Stimulated activated CD4-positive, alpha-beta T cell treated with anti-CD3 and anti-CD28 coated beads, Interleukin-15, amount 100 ng/mL, for 48 hours (primary cell): ENCODE measurements at places on chromosomes 5 and 9.

DNA sequence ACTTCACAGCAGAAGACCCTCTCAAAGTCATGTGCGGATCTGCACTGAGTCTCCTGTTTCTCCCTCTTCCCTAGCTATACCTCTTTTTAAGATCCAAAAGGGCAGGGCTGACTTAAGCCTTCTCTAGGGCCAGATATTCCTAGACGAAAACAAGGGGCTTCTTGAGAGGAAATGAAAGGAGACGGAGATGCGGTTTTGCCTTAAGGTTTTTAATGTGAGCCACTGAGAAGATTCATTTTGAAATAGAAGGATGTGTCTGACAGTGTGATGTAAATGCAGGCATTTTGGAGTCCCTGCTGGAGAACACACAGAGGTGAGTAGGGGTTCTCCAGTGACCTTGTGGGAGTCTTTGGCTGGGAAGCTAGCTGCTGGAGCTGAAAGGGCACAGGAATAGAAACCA, 15.6 kb upstream of the IL12B start:
- no peak for DNase-seq

- no peak for DNase-seq
These were observed 174.3 kb downstream of the PRR16 start for GRCh38 chr5:120638449-120638848.

DNA sequence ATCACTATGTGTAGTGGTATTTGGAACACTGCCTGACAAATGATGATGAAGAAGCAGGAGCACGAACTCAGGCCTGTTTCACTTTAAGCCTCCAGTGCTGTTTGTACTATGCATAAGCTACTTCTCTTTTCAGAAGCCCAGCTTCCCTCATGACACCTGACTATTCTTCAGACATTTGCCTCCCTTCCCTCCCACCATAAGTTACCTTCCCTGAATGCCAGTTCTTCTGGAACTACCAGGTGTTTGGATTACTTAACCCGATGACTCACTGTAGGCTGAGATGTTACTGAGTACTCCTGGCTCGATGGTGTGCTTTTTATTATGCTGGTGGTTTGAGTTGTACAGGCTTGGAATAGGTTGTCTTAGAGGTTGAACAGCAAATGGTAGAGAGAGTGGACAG, 180.0 kb downstream of the SPATA31D1 start:
- DNase-seq: no peak

- no peak for DNase-seq
These were observed 254.6 kb downstream of the ASTN2 start for GRCh38 chr9:117160254-117160653.

GRCh38 chr9:89743573-89744254, 138.9 kb downstream of the GADD45G start:
- DNase-seq: no peak

DNA sequence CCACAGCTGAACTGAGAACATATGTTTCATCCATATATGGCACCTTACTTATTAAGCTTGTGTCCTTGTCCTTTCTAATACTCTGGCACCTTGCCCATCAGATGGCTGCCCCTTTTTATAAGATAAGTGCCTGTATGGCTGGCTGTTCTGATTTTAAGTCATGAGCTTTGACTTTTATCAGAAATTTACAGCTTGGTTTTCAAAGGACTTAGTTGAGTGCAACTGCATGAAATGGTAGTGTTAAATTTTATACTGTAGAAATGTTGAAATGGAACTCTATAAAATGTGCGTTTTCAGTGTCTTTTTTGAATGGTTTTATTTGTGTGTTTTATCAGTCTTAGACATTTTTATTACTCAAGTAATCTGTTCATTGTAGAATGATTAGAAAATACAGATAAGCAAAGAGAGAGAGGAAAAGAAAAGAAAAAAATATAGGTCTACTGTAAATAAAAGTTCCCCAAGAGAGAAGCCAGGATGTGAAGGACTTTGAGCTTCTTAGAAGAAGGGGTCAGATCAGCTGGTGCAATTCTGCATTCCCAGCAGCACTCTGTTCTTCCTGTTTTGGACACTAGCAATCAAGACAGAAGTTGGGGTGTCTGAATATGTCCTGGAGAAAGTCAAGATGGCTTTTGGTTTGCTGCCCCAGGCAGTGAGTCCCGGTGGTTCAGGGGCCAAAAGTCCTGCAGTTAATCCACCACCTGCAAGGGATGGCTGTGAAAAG, 38.9 kb downstream of the ARHGAP26 start:
- no peak for DNase-seq

- no peak for DNase-seq
These were observed 45.0 kb upstream of the IPPK start for GRCh38 chr9:92714787-92715487.

GRCh38 chr9:121963528-121963995, 129.5 kb downstream of the TTLL11 start:
- no peak for DNase-seq

- no peak for DNase-seq
These were observed 16.3 kb downstream of the MAPKAP1 start for GRCh38 chr9:125690679-125691078.

- DNase-seq: no peak
These were observed 48.2 kb upstream of the PRDM9 start for GRCh38 chr5:23459214-23459613.

DNA sequence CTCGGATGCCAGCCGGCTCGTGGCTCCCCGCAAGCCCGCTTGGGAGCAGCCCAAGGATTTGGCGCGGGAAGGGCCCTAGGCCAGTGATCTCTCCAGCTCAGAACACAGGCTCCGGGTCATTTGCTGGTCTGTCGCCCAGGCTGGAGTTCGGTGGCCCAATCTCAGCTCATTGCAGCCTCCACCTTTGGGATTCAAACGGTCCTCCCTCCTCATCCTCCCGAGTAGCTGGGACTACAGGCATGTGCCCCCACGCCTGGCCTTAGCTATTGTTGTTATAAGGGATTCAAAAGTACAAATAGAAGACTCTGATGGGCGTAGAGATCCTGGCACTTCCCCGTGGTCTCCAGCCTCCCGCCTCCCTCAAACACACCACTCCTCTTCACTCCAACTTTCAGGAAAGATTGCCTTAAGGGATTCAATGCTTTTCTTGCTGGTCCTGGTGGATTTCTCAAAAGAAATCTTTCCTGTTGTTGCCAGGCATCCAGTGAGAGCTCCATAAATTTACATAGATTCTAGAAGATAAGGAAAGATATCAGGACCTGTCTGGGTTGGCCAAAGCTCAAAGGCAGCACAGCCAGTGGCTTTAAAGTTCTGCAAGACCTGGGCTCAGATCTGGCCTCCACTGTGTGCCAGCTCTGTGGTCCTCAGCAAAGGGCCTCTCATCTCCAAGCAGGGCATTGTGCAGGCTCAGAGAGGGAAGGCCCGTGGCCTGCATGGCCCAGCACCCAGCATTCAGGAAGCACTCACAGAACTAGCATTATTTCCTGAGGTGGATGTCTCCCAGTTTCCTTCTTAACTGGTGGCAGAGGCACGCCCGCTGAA, 1.0 kb downstream of the AIF1L start:
- DNase-seq: no peak

DNA sequence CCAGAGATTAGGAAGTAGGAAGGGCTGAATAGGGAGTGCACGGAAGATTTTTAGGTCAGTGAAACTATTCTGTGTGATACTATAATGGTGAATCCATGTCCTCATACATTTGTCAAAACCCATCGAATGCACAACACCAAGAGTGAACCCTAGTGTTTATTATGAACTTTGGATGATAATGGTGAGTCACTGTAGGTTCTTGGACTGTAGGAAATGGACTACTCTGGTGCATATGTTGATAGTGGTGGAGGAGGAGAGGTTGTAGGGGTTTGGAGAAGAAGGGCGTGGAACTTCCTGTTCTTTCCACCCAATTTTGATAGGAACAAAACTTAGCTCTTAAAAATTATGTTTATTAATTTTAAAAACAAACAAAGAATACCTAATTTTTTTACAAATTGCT, 14.3 kb downstream of the CTSL start:
- no peak for DNase-seq

GRCh38 chr5:126499853-126500342, 76.7 kb downstream of the GRAMD2B start:
- no peak for DNase-seq

GRCh38 chr5:12662545-12663314, 758.5 kb upstream of the CTNND2 start:
- no peak for DNase-seq

GRCh38 chr5:90221951-90222350, 187.6 kb downstream of the CETN3 start:
- DNase-seq: no peak

DNA sequence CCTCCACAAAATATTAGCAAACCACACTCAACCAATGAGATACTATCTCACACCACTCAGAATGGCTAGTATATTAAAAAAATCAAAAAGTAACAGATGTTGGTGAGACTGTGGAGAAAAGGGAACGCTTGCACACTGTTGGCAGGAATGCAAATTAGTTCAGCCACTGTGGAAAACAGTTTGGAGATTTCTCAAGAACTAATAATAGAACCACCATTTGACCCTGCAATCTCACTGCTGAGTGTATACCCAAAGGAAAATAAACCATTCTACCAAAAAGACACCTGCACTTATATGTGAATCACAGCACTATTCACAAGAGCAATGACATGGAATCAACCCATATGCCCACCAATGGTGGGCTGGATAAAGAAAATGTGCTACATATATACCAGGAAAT, 393.5 kb downstream of the PDE4D start:
- DNase-seq: no peak

GRCh38 chr5:7882926-7883325, 14.0 kb downstream of the MTRR start:
- no peak for DNase-seq

GRCh38 chr5:145465474-145466263, 369.5 kb downstream of the PRELID2 start:
- DNase-seq: no peak

- no peak for DNase-seq
These were observed 179.0 kb upstream of the TNC start for GRCh38 chr9:115296831-115297565.

GRCh38 chr9:107487521-107488374, 1.8 kb downstream of the KLF4 start:
- no peak for DNase-seq

DNA sequence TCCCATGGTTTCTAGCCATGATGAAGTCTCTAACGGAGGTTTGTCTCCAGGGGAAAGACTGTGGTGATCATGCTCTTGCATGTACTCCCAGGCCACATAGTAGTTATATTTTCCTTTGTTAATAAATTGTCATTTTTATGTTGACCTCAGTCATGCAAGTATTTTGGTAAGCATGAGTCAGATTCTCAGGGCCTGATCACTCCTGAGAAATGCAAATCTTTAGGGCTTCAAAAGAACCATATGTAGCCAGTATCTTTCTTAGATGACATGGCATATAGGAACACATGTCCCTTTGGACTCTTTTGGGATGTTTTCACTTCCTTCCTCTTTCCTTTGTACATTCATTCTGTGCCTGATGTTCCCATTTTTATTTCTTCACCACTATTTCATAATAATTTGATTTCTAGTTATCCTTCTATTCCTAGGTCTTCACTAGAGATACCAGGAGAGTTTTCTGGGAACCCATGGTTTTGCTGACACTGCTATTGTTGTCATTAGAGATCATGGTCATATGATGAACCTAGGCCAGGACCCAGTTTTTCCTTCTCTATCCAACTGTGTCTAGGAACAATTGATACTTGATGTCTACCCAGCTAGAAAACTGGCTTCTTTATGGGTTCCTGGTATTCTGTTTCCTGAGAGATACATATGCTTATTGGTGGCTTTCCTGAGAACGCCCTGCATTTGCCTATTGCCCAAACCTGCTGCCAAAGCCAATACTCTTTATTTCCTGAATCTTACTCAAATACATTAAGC, 248.1 kb upstream of the NREP start:
- no peak for DNase-seq

DNA sequence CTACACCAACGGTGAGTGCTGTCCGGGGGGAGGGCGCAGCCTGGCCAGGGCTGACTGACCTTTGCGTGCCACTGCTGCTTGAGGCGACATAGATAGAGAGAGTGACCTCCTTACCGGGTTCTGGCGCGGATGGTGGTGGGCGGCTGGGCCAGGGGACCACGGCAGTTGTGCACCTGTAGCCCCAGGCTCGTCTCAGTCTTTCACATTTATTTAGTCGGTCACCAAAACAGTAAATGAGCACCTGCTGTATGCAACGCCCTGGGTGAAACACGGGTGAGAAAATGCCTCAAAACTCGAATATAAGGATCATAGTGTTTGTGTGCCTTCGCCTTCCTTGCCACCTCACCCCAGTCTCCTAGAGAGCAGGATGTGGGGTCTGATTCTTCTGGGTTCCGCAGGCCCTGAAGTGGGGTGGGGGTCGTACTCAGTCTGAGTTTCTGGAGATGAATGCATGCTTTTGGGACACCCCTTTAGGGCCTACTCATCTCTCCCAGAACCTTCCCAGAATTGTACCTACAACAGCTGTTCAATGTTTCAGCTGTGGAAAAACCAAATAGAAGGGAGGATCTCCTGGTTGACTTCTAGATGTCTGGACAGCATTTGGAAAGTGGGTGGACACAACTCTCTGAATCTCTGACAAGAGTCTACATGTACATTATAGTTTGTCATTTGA, 714 bp downstream of the SEC24A start:
- DNase-seq: no peak

- peak; percentile 40 for DNase-seq
These were observed 74.7 kb downstream of the FGF1 start for GRCh38 chr5:142611154-142611553.

DNA sequence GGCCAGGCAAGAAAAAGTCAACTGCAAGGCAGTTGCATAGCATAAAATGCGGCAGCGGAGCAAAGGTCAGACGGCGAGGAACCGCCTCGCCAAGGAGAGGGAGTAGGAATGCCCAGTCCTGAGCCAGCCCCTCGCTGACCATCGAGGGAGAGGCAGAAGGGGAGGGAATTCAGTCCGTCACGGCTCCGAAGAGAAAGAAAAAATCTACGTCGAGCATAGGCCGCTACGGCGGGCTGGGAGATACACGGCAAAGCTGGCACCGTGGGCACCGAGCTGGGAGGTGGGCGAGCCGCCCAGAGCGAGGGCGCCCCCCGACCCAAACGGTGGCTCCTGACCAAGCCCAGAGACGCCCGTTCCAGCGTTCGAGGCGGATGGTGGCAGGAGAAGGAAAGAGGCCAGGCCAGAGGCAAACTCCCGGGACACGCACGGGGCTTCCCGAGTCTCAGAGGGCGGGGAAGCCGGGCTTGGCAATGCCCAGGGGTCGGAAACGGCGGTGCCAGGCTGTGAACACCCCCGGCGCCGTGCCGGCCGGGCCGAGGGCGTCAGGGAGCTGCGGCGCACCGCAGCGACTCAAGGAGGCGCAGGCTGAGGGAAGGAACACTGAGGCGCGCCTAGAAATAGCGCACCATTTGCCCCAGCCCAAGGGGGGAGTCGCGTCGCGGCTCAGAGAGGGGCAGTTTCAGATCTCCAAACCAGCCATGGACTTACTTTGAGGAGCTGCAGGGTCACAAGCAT, 518 bp downstream of the SPRY4 start:
- peak; percentile 23 for DNase-seq

GRCh38 chr5:111953351-111954127, 196.5 kb upstream of the NREP start:
- DNase-seq: no peak

DNA sequence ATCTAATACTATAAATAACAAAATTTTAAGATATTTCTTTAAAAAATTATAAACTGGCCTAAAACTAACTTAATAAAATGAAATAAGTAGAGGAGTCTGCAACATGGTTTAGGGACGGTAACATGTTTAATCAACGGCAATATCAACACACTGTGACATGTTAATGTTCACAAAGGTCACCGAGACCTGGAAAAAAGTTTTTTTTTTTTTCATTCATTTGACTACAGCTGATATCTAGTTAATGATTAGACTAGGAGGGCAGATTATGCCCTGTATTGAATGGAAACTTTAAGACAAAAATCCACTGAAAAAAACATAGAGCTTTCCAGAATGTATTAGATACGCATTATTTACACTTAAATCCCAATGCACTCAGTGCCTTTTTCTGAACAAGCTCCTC, 67.0 kb upstream of the CDK5RAP2 start:
- no peak for DNase-seq

GRCh38 chr5:13695076-13695712, 249.3 kb downstream of the DNAH5 start:
- no peak for DNase-seq
